ENCODE measurements at places on chromosomes 3 and 15. TPM values are rescaled to one million over a fixed set of nuclear protein-coding genes. Genes with fewer than 3 reads are reported as not detected.

Gene TEX55
- not detected for total RNA-seq

Gene GOLGA8S
- 0.08 TPM for total RNA-seq

Gene FBXL22
- total RNA-seq, result 0.25 TPM

Gene SERINC4
- total RNA-seq, result 0.08 TPM

Gene CHRNA5
- total RNA-seq, result 34.3 TPM

Gene OXTR
- 10.8 TPM for total RNA-seq

Gene SELENOK
- 19.7 TPM for total RNA-seq

Gene OIP5
- total RNA-seq, result 13.0 TPM

Gene FBXL2
- 7.4 TPM for total RNA-seq

Gene ATP13A4
- total RNA-seq, result not detected

Gene OR5K2
- total RNA-seq, result not detected

Gene MYLK
- 13.2 TPM for total RNA-seq

Gene SCN11A
- total RNA-seq, result not detected

Gene TMEM207
- total RNA-seq, result not detected

All from A549 treated with Hydrocortisone at 1 μM for 4 hours (cell line).